Lower lobe of right lung (tissue), 2 donors: ENCODE measurements at places on chromosomes 3 and 15.

DNA sequence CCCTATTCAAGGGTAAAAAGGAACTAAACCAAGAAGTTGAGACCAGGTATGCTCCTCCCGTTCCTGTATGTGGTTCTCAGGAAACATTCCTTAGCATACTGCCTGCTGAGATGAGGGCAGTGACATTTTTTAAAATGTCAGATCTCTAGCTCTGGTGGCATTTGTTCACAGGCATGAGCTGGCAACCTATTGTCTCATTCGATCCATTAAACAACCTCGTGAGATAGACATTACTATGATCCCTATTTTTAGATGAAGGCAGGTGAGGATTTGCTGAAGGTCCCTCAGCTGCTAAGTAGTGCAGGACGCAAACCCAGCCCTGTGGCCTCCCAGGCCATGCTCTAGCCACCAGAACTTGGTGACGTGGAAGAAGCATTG lies 74.9 kb downstream of the SIDT1 start:
- no peak for DNase-seq

- peak; percentile 96 for DNase-seq
Observed at GRCh38 chr3:5187156-5187919, at the start of gene EDEM1. Gene EDEM1 (plus strand): TSS chr3:5187707. CDS start chr3:5187806, 99 bp downstream.

- DNase-seq: no peak
Observed at GRCh38 chr3:57160765-57161538, 4.2 kb downstream of the IL17RD start.

DNA sequence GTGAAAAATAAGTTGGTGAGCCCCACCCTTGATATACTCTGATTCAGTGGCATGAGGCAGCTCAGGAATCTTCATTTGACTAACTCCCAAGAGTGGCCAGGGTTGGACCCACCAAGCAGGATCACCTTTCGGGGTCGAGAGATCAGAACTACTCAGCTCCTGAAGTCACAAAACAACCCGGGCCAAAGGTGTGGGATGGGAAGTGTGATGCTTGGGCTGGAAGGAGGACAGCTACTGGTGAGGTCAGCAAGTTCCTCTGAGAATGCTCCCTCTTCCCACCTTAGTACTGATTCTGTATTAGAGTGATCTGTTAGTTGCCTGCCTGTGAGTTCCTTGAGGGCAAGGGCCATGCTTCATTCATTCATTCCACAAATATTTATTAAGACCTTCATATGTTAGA lies 15.1 kb downstream of the ESYT3 start:
- DNase-seq: no peak

GRCh38 chr3:144458283-144458682 lies 486.7 kb downstream of the DIPK2A start:
- no peak for DNase-seq

DNA sequence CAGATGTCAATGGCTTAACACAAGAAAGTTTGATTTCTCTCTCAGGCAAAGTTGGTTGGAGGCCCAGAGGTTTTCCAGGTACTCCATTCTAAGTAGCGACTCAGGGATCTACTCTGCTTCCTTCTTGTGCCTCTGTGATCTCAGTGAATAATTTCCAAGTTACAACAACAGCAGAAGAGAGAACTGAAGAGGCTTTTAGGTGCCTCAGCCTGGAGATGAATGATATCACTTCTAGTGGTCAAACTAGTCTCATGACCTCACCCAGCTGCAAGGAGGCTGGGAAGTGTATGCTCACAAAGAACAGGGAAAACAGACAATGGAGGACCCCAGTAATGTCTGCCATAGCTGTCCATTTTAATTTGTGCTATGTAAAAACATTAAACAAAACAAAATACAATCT lies 4.6 kb upstream of the PRICKLE2 start:
- no peak for DNase-seq

DNA sequence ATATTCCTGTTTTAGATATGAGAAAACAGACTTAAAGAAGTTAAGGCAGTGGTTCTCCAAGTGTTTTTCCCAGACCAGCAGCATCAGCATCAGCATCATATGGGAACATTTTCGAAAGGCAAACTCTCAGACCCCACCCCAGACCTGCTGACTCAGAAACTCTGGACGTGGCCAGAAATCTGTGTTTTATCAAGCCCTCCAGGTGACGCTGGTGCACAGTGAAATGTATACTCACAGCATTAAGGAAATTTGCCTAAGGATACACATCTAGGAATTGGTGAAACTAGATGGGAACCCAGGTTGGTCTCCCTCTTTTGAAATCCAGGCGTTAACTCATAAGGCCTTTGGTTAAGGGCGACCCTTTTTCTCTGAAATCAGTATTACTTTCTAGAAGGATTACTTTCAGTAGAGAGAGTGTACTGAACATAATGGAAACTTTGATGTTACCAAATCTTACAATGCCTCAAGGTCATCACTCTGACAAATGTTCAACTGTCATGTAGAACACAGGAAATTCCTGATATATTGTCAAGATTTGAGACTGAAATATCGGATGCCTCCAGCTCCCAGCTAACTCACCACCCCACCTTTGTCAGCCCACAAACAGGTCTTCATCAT lies 910.2 kb downstream of the ROBO1 start:
- DNase-seq: no peak

DNA sequence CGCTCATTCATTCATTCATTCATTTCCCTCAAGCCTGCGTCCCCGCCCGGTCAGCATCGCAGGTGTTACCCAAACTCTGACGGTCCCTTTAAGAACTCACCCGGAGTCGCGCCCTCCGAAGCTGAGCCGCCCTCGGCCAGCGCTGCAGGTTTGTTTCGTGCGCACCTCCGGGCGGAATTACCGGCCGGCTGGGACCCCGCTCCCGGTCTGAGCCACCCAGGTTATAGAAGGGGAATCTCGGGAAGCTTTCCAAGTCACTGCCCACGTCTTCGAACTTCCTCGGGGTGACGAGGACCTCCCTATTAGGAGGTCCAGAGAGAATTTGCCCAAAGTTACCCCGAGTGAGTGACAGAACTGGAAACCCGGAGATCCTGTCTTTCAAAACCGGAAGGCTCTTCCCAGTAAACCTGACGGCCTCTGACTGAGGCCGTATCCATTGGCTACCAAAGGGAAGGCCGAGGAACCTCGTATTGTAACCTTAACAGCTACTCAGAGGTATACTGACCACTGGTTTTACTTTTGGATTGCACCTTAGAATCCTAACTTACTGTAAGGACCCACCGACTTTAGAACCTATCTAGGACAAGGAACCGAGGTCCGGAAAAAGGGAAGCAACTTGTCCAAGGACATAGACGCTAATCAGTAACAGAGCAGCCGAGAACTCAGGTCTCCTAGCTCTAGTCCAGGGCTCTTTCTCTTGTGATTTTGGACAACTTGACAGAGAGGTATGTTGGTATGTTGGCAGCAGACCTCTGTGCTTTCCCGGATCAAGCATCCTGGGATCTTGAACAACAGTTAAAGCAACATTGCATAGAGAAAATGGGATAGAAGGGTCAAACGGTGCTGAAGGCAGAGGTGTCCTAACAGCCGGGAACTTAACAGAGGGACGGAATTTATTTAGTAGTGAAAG lies 788 bp upstream of the DLG1 start:
- DNase-seq: peak; percentile 77

GRCh38 chr3:56962206-56962605 lies 98.3 kb upstream of the SPATA12 start:
- DNase-seq: no peak

DNA sequence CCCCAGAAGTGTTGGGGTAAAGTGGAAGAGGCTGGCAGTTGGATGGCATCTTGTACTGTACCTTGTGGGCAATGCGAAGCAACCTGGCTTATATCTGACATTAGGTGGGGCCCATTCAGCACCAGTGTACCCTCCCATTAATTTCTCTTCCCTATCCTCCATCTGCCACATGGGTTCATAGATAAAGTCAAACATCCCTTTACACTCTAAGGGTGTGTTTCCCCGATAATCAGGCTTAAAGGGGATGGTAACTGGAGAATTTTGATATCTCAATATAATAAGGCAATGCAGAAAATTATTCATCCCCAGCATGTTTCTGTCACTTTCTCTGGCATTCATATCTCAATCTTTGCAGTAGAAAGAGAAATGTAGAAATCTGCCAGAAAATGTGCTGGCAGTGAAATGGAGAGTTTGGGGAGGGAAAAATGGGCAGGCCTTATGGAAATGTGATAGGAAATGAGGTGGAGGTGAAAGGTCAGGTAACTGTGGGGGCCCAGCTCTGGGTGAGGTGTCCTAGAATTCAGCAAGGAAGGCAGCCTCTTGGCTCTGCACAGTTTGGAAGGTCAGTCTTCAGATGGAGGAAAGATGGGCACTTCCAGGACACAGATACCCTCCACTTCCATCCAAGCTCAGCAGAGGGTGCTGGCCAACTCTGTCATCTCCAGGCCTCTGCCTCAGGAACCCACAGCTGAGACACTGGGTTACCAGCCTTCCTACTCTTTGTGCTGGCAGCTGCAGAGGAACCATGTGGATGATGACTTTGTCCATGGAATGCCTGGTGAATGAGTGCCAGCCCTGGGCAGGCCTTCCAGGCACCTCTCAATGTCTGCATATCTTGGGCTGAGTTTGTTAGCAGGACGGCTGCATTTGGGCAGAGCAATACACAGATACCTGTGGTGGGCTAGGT lies 325.9 kb upstream of the CTDSPL start:
- DNase-seq: no peak

GRCh38 chr15:39491886-39492490 lies 88.9 kb upstream of the THBS1 start:
- DNase-seq: no peak

DNA sequence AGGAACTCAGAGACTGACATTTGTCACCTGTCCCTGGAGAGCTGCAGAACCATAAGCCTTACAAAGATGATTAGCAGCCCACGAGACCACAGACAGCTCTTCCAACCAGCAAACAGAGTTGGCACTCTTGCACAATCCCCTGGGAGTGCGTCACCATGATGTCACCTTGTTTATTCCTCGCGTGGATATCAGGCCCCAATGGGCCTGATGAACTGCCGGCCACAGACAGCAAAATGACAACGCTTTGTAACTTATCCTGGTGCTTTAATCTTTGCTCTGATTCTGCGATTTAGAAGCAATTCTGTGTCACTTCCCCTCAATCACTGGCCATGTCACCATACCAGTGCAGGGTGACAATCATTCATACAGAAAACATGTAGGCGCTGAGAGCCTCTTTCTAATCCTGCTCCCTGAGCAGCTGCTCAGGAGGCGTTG lies 89.2 kb downstream of the TAMM41 start:
- no peak for DNase-seq

DNA sequence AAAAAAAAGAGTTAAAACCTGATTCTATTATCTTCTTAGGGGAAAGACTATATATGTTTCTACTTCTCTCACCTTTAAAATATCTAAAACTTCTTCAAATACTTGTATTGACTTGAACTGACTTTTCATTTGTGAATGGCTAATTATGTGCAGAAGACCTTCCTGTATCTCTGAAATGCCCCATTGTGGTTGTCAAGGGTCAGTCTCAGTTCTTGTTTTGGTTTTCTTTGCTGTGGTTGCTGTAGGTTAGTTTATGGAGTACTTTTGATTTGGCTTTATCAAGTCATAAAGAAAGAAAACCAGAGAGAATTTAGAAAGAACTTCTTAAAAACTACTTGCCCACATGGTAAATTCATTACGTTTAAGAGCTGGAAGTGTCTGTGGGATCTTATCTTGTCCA lies 345.3 kb upstream of the POU1F1 start:
- no peak for DNase-seq

DNA sequence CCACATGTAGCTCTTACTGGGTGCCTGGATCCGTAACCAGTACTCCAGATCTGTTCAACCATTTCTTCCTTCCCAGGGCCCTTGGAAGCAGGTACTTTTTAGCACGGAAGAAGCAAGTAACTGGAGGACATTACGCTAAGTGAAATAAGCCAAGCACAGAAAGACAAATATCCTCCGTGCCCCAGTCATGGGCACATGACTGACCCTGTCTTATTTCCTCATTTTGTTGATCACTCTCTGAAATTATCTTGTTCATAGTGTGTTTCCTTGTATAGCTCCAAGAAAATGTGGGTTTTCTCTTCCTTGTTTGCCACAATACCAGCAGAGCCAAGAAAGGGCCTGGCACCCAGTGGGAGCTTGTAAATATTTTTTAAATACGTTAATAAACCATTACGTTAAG lies 32.2 kb upstream of the MTMR14 start:
- DNase-seq: no peak

DNA sequence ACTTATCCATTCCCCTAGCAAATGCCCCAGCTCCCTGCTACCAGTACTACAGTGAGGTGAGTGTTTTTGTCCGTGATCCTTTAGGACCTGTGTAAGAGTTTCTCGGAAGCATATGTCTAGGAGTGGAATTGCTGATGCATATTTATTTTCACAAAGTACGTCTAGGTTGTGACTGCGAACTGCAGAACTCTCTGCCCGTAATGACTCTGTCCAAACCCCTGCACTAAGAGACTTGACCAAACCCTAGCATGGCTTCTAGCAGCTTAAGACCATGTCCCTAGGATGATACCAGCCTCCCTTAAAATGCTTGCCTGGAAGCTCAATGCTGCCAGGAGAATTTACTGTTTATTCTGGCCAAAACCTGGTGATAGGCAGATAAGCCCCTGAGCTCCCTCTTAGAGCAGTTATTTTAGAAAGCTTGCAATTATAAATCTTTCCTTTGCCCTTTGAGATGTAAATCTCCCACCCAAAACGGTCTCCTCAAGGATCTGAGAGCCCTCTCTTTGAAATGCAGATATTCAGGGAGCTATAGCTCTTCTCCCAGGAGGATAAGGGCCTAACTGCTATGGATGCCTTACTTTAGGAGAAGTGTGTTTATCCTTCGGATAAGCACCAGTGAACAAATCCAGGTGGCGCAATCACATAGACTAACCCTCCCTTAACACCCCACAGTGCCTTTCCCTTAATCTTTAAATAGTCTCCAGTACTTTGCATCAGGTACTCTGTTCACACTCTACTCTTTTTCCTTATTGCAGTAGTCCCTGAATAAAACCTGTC lies 14.7 kb upstream of the CA12 start:
- no peak for DNase-seq

GRCh38 chr3:159760046-159760445 lies 228.6 kb upstream of the IL12A start:
- DNase-seq: no peak

- DNase-seq: no peak
Observed at GRCh38 chr15:45731343-45731742, 96.5 kb downstream of the SQOR start.

DNA sequence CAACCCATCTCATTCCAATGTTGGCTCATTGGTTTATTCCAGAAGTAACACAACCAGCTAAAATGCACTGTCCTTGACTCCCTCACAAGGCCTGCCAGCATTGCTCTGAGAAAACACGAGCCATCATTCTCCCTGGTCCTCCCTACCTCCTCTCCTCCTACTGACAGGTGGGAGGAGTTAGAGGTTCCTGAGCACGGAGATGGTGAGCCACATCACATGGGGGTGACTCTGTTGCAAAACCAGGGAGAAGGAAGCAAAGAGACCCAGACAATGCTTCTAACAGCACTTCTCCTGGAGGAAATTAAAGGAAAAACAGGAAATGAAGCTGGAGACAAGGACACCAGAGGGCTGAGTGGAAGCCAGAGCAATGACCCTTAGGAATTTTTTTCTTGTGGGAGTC lies 667.4 kb downstream of the NTRK3 start:
- no peak for DNase-seq
